ENCODE measurements at places on chromosomes 16 and 17.

GRCh38 chr17:39702901-39703893 lies 3.3 kb downstream of the ERBB2 start:
- DNase-seq = no peak

DNA sequence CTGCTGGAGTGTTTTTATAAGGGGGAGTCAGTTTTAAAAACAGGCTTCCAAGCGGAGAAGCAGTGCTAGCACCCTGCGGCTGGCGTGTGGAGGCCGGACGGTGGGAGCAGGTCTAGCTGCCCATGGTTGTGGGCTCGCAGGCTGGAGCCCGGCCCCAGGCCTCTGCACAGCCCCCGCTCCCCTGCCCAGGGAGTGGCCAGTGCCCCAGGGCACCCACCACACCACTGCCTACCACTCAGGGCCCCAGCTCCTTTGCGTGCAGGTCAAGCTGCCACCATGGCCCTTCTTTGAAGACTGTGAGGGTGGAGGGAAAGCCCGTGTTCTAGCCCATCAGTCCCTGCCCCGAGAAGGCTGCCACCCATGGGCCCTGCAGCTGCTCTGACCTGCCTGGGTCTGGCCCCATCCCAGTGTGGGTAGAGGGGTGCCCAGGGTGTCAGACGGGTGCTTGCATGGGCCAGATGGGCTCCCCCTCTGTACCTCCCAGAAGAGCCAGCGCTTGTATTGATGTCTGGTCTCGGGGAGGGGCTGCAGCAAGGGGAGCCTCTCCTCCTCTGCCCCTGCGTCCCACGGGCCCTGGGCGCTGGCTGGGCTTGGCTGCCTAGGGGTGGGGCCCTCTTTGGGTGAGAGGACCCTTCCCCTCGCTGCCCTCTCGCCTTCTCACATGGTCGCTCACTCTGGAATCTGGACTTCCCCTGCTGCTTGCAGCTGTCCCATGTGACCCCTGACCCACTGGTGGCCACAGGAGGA lies 1.5 kb upstream of the NUDT16L1 start:
- DNase-seq = no peak

DNA sequence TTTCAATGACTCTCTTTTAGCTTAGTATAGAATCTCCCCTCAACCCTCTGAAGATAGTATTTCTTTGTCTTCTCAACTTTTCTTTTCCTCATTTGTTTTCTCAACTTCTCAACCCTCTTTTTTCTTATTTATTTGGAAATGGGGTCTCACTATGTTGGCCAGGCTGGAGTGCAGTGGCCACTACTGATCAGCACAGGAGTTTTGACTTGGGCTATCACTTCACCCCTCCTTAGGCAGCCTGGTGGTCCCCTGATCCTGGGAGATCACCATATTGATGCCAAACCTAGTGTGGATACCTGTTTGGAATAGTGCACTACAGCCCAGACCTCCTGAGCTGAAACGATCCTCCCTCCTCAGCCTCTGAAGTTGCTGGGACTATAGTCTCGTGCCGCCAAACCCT lies 79.8 kb downstream of the PITPNC1 start:
- no peak for DNase-seq

GRCh38 chr17:64255764-64256163 lies 7.3 kb downstream of the TEX2 start:
- DNase-seq = no peak

GRCh38 chr16:48541108-48541786 lies 68.7 kb downstream of the N4BP1 start:
- no peak for DNase-seq

DNA sequence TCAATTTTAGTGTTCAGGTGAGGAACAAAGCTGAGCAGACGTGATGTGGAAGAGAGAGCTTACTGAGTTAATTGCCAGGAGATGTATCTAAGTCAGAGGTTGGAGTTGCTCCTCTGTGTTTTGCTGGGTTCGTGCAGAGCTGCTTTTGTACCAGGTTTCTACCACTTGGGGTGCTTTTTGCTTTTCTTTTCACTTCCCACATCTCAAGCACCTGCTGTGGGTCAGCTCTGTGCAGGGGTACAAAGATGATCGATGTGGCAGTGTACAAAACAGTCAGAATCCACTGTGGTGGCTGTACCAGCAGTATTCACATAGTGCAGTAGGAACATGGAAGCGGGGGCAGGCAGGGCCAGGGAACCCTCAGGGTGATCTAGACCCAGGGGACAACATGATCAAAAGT lies 14.8 kb downstream of the UNK start:
- DNase-seq = no peak

- DNase-seq = no peak
Measured at GRCh38 chr16:22946433-22946832, 132.5 kb downstream of the HS3ST2 start.

- no peak for DNase-seq
Measured at GRCh38 chr17:6492892-6493674, 48.8 kb downstream of the PIMREG start.

DNA sequence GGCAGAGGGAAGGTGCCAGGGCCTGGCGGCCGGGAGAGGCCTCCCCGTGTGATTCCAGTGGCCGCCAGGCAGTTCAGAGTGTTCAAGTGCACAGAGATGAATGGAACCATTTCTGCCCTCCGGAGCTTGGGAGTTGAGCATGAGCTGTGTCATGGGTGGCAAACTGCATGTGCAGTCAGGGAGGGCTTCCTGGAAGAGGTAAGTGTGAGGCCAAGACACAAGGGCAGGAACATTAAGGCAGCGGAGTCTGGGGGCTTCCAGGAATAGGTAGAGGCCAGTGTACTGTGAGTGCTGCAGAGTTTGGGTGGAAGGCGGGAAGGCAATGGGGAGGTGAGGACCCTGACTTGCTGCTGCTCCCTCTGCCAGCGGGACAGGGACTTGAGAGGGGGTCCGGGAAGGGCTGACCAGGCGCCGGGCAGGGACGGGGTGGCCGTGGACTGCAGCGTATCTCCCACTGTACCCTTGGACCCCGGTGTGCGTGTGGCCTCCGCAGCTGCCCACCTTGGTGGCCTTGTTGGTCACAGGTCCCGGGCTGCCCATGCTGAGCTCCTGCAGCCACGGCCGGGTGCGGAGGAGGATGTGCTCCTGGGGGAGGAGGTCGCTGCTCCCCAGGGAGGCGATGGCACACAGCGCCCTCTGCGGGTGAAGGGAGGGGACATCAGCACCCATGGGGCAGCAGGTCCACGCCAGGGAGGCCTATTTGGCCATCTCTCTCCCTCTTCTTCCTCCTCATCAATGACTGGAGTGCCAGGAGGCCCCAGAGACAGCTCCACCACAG lies 7.5 kb upstream of the CEP131 start:
- no peak for DNase-seq

DNA sequence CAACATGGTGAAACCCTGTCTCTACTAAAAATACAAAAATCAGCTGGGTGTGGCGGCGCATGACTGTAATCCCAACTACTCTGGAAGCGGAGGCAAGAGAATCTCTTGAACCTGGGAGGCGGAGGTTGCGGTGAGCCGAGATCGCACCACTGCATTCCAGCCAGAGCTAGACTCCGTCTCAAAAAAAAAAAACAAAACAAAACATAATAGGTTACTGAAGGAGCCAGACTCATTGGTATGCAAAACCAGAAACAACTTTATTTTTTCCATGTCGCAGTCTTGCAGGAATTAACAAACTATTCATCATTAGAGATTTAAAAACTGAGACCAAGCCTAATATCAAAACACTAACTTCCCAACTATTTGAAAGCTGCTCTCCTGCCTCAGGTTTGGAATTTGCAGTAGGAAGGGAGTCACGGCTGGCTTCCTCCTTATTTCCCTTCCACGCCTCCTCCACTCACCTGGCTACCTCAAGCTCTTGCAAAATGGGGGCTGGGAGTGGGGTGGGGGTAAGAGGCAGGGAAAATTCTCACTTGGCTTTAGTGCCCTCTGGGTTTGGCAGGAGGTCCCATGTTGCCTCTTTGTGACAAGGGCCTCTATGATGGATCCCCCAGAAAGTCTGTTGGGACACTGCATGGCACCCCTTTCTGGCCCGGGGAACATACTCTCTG lies 34.1 kb upstream of the MYH10 start:
- DNase-seq = no peak

DNA sequence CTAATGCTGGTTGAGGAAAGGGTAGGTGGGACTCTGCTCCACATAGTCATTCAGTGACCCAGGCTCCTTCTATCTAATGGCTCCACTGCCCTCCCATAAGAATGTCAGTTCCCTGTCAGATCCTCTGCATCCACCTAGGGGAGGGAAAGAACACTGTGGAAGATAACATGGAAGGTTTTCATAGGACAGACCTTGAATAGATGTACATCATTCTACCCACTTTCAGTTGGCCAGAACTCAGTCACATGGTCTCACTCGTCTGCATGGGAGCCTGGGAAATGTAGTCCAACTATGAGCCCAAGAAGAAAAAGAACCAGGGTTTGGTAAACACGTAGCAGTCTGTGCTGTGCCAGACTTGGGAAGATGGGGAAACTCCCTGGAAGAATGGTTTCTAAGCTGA lies 27.1 kb upstream of the SCNN1B start:
- peak; percentile 56 for DNase-seq

GRCh38 chr17:62666061-62666800 lies 38.8 kb downstream of the MRC2 start:
- no peak for DNase-seq

DNA sequence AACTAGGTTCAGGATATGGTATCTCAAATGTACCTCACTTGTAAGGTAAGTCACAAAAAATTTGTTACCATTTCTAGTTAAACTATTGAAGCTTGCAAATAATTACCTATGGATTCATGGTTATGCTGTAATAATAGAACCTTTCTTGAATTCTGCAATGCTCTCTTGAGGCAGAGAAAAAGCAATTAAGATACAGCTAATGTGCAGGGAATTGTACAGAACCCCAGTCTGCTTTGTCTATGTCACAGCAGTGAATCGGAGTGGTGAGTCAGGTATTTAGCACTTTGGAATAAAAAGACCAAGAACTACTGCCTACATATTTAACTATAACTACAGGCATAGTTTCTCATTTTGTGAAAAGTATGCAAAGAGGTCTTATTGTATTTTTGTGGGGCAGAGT lies 228.7 kb upstream of the GOT2 start:
- DNase-seq = no peak

DNA sequence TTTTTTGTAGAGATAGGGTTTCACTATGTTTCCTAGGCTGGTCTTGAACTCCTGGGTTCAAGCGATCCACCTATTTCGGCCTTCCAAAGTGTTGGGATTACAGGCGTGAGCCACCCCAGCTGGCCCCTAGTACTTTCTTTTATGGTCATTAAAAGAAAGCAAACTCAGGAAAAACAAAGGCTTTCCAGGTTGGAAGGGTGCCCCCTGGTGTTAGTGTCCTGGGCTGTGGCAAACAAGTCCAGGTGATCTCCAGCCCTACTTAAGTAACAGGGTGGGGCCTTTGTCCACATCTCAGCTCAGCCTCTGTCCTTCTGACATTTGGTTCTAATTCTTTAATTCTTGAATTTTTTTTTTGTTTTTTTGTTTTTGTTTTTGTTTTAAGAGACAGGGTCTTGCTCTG lies 6.9 kb downstream of the IGFBP4 start:
- DNase-seq = peak; percentile 7

DNA sequence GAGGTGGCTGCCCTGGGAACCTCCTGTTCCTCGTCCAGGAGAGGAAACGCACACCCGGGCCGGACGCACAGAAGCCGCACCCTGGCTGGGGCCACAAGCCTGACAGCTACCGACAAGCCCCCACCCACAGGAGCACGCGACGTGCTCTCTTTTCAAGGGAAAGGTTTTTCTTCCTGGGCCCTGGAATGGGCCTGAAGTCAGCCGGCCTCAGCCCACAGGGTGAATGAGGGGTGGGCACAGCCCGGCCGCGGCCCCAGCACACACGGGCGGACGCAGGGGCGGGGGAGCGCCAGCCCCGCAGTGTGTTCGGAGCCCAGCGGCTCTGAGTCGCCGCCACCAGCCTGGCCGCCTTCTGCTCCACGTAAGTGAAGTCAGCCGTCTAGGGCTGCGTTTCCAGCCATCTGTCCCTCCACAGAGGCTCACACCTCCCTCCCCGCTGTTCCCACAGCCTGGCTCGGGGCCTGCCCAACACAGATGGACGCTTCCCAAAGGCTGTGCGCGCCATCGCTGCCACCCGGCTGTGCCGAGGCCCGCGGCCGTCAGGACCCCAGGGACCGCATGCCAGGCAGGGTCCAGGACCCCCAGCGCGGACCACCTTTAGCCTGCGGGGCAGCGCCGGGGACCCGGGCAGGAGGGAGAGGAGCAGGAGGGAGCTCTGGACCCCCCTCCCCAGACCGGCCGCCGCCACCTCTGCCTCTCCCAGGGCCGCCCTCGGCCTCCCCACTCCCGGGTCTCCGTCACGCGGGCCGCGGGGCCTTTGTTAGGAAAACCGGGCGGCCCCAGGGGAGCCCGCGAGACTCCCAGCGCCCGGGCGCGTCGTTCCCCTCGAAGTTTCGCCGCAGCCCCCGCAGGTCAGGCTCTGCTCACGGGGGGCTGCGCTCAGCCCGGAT lies 36.8 kb downstream of the CBFA2T3 start:
- DNase-seq = no peak

DNA sequence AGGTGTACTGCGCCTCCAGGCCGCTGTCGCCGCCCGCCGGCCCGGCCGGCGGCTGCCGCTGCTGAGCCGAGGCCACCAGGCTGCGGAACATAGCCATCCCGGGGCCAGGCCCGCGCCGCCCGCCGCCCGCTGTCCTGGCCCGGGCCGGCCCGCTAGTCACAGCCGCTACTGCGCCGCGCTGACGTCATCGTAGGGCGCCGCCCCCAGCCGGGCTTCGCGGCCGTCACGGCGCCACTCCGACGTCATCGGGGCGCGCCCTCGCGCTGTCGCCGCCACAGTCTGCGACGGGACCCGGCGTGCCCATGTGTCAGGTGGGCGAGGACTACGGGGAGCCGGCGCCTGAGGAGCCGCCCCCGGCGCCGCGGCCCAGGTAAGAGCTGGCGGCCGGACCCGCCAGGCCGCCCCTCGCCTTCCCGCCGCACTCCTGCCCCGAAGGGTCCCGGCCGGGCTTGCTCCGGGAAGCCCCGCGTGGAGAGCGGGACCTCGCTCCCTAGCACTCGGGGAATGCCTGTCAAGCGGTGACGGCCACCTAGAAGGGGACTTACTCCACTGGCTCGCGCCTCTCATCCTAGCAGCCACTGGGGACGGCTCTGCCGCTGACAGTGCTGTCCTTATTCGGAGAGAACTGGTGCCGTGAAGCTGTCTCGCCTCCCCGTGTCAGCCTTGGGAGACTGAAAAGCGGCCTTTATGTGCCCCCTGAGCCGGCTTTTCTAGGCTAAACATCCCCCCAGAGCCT lies at the start of the genes CTU2 and RNF166:
TSS of gene CTU2 (plus strand) at position 275 of the 736 bp plus-strand sequence. CDS start at position 303, 28 bp downstream.
TSS of gene RNF166 (minus strand) at position 180 of the 736 bp plus-strand sequence. CDS start at position 97, 83 bp downstream.
- DNase-seq = peak; percentile 84

GRCh38 chr17:6020376-6021010 lies 49.7 kb upstream of the WSCD1 start:
- no peak for DNase-seq

- DNase-seq = peak; percentile 16
Measured at GRCh38 chr17:37570527-37571093, 38.6 kb downstream of the SYNRG start.

GRCh38 chr17:58335779-58336455 lies 7.3 kb upstream of the TSPOAP1 start:
- DNase-seq = no peak

Data from NCI-H1930 (cell line).